ENCODE measurements at places on chromosomes 7 and 10.

DNA sequence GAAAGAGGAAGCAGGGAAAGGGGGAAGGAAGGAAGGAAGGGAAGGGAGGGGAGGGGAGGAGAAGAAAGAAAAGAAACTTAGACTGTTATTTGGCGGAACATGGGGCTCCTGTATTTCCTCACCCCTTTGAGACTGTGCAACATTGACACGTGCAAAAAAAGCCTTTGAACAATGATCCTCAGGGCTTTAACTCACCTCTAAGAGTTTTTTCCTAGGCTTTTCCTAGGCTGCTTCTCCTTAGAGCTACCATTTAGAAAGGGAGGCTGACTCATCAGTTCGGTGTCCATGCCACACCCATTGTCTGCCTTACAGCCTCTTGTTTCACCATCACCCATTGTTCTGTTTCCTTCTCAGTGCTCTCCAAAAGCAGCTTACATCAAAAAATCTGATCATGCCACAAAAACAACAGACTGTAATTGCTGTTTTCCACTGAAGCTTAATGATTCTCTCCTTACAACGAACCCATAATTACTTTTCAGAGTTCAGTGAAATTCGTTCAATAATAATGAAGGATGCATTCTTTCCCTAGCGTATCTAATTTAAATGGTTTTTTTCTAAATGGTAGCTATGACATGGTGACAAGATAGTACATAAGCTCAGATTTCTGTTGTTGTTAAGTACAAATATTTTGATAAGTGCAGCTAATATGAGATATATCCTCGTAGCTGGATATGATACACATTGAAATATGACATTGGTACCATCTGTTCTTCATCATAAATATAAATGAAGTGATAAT lies 90.8 kb downstream of the PRLHR start:
- DNase-seq = no peak

- DNase-seq = no peak
Observed at GRCh38 chr7:138712652-138713051, 11.5 kb upstream of the SVOPL start.

GRCh38 chr10:17474595-17475323 lies 20.4 kb upstream of the ST8SIA6 start:
- no peak for DNase-seq

DNA sequence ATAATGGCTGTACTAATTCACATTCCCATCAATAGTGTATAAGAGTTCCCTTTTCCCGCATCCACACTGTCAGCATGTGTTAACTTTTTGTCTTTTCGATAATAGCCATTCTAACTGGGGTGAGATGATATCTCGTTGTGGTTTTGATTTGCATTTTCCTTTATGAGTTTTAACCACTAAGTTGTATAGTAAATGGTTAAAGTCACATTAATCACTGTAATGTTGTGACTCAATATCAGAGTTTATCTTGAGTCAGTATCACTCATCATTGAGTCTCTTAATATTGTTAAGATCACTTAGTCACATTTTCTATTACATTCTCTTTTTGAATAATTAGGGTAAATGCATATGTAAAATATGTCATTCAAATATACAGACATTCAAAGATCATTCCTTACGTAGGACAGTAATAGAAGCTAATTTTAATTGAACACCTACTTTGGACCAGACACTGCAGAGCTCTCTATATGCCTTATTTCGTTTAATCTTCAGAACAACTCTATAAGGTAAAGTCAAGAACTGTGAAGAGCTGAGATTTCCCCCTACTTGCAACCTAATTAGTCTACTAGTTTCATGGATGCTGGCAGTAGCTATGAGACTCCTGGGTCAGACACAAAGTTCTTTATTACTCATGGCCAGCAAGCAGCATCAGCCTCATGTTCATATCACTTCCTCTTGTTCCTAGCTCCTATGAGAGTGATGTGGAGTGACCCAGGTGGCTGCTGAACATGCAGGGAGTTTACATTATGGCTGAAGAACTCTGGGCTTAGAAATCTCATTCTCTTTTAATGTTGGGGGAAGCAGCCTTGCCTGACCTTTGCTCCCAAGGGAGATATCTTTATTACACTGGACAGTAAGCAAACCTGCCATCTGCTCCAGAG lies 30.5 kb downstream of the CREB5 start:
- DNase-seq = no peak
